ENCODE measurements at places on chromosomes 11 and 22.

- H3K4me3 ChIP-seq = no peak overlapping the region
- no peak for DNase-seq
- H3K36me3 ChIP-seq = peaks cover 30% of the 10 kb centered on the region
- peak overlapping the region; percentile 50 for H3K27ac ChIP-seq
- H3K4me1 ChIP-seq = peaks cover 70% of the 10 kb centered on the region
- H3K27me3 ChIP-seq = no peaks in the 10 kb centered on the region
These were observed 49.8 kb downstream of the MICAL2 start for GRCh38 chr11:12160231-12160630.

GRCh38 chr11:26992031-26992541 is 1.8 kb upstream of the FIBIN start:
- no peaks in the 10 kb centered on the region for H3K36me3 ChIP-seq
- no peaks in the 10 kb centered on the region for H3K27me3 ChIP-seq
- DNase-seq = no peak
- H3K4me3 ChIP-seq = no peak overlapping the region
- H3K27ac ChIP-seq = no peak overlapping the region
- no peaks in the 10 kb centered on the region for H3K4me1 ChIP-seq

GRCh38 chr11:116257092-116257491 is 515.7 kb downstream of the BUD13 start:
- H3K4me1 ChIP-seq = no peaks in the 10 kb centered on the region
- no peak overlapping the region for H3K4me3 ChIP-seq
- no peak overlapping the region for H3K27ac ChIP-seq
- H3K36me3 ChIP-seq = no peaks in the 10 kb centered on the region
- H3K27me3 ChIP-seq = no peaks in the 10 kb centered on the region

- no peak overlapping the region for H3K4me3 ChIP-seq
- no peaks in the 10 kb centered on the region for H3K36me3 ChIP-seq
- no peaks in the 10 kb centered on the region for H3K27me3 ChIP-seq
- peaks cover 2% of the 10 kb centered on the region for H3K4me1 ChIP-seq
These were observed 30.3 kb upstream of the WNT7B start for GRCh38 chr22:46007003-46007847.

GRCh38 chr11:69950120-69950519 is 128.0 kb upstream of the ANO1 start:
- H3K27ac ChIP-seq = no peak overlapping the region
- DNase-seq = peak; percentile 21
- H3K4me3 ChIP-seq = no peak overlapping the region

- peaks cover 9% of the 10 kb centered on the region for H3K27me3 ChIP-seq
- DNase-seq = no peak
- H3K27ac ChIP-seq = no peak overlapping the region
- no peak overlapping the region for H3K4me3 ChIP-seq
- no peaks in the 10 kb centered on the region for H3K4me1 ChIP-seq
These were observed 76.1 kb upstream of the RTL6 start for GRCh38 chr22:44574057-44574639.

GRCh38 chr22:19974268-19974861 is 32.7 kb upstream of the TXNRD2 start:
- no peaks in the 10 kb centered on the region for H3K36me3 ChIP-seq
- no peak for DNase-seq
- no peaks in the 10 kb centered on the region for H3K27me3 ChIP-seq
- no peak overlapping the region for H3K4me3 ChIP-seq
- no peak overlapping the region for H3K27ac ChIP-seq

DNA sequence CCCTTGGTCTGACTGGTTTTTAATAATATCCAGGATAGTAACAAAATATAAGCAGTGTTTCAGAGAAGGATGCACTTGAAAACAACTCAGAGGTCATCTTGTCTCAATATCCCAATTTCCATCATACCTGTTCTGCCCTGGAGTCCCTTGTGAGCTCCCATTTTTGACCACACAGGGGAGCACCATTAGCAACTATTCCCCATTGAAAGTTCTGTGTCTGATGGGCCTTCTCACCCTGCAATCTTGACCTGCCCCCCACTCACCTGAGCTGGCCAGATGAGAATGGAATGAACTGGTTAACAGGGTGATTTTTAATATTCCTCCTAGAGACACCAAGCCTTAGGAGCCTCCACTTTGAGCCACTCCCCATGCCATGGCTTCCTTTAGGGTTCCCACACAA is 3.8 kb upstream of the CAPN5 start:
- H3K27ac ChIP-seq = no peak overlapping the region
- no peak overlapping the region for H3K4me3 ChIP-seq
- H3K27me3 ChIP-seq = peaks cover 16% of the 10 kb centered on the region
- peaks cover 3% of the 10 kb centered on the region for H3K4me1 ChIP-seq

GRCh38 chr11:26330262-26330661 is 1.7 kb upstream of the ANO3 start:
- no peak overlapping the region for H3K27ac ChIP-seq
- H3K27me3 ChIP-seq = peaks cover 3% of the 10 kb centered on the region
- no peak for DNase-seq
- no peaks in the 10 kb centered on the region for H3K4me1 ChIP-seq
- no peaks in the 10 kb centered on the region for H3K36me3 ChIP-seq

DNA sequence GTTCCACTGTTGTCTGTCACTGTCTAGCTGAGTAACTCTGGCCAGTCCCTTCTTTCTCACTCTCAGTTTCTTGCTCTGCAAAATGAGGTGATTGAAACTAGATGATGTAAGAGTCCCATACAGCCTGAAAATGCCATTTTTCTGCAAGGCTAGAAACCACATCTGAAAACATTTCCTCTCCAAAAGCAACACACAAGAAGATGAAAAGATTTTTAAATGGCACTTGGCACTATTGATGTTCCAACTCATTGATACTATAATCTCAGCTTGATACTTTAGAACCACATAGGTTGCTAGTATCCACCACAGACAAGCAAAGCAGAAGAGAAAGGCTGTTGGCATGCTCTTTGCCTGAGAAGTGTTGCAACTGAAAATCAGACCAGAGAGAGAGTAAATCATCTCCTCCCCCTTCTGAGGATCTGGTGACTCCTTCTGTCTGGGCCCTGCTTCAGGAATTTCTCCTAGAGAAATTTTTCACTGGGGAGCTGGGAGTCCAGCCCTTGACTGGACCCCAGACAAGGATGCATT is 1217.9 kb downstream of the LRRC4C start:
- H3K4me3 ChIP-seq = no peak overlapping the region
- no peak overlapping the region for H3K27ac ChIP-seq
- no peaks in the 10 kb centered on the region for H3K4me1 ChIP-seq
- no peaks in the 10 kb centered on the region for H3K36me3 ChIP-seq
- DNase-seq = no peak

DNA sequence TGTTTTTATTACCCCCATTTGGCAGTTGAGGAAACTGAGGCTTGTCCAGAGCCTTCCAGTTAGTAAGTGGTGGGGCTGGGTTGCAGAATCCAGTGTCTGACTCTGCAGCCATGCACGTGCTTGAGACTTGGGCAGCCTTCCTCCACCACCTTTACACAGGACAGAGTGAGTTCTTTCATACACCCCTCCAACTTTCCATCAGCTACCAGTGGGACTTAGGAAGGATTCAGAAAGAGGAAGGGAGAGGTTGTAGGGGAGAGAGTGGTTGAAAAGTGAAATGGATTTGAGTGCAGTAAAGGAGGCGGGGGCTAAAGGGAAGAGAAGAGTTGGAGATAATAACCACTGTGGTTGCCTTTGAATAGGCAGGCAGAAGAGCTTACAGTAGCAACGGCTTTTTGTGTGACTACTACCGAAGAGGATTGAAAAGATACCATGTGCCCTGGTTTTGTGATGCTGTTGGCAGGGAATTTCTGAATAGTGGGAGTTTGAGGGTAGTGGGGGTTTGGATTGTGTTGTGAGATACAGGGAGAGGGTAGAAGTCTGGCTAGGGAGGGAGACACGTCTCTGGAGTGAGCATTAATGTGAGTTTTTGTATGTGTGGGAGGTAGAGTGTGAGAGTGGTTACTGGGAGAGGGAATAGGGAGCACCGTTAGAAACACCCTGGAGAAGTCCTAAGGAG is 1.7 kb downstream of the UVRAG start:
- H3K27ac ChIP-seq = no peak overlapping the region
- no peak for DNase-seq
- H3K36me3 ChIP-seq = peaks cover 6% of the 10 kb centered on the region
- H3K4me3 ChIP-seq = no peak overlapping the region
- H3K4me1 ChIP-seq = peaks cover 15% of the 10 kb centered on the region

- peaks cover 24% of the 10 kb centered on the region for H3K4me1 ChIP-seq
- no peaks in the 10 kb centered on the region for H3K36me3 ChIP-seq
- H3K27me3 ChIP-seq = no peaks in the 10 kb centered on the region
- peak overlapping the region; percentile 67 for H3K4me3 ChIP-seq
- peak; percentile 21 for DNase-seq
- no peak overlapping the region for H3K27ac ChIP-seq
These were observed 772 bp downstream of the C22orf15 start for GRCh38 chr22:23763579-23763945.

Data from T-helper 2 cell treated with Interferon-gamma antibody and Interleukin-4, amounts not matched to agents 5 μg/mL and 100 μg/mL, for 36 hours (primary cell).